ENCODE measurements at places on chromosomes 16 and 17.

DNA sequence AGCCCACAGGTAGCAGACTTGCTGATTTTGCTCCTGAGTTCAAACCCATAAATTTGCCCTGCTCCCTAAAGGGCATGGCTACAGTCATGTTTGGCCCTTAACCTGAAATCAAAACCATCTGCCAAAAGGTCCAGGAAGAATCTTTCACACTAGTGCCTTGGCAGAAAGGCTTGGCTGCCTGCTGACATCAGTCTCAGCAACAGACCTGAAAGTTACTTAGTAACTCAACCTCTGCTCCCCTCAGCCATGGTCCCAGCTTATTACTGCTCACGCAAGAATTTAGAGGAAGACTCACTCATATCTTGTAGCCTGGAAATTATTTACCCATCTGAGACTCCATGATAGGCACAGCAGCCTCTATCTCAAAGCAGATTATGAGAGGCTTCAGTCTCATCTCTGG is 98.0 kb upstream of the KIF2B start:
- DNase-seq: no peak

- DNase-seq: no peak
These were observed 114.3 kb upstream of the CACNG5 start for GRCh38 chr17:66720567-66720966.

DNA sequence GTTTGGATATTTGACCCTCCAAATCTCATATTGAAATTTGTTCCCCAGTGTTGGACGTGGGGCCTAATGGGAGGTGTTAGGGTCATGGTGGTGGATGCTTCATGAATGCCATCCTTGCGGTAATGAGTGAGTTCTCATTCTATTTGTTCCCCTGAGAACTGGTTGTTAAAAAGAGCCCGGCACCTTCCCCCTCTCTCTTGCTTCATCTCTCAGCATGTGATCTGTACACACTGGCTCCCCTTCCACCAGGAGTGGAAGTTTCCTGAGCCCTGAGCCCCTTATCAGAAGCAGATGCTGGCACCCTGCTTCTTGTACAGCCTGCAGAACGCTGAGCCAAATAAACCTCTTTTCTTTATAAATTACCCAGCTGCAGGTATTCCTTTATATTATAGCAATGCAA is 25.6 kb downstream of the PIK3R6 start:
- no peak for DNase-seq

GRCh38 chr16:89505204-89506112 is 2.7 kb upstream of the SPG7 start:
- peak; percentile 92 for DNase-seq

GRCh38 chr17:43020030-43020621 is 2.1 kb downstream of the VAT1 start:
- DNase-seq: no peak

DNA sequence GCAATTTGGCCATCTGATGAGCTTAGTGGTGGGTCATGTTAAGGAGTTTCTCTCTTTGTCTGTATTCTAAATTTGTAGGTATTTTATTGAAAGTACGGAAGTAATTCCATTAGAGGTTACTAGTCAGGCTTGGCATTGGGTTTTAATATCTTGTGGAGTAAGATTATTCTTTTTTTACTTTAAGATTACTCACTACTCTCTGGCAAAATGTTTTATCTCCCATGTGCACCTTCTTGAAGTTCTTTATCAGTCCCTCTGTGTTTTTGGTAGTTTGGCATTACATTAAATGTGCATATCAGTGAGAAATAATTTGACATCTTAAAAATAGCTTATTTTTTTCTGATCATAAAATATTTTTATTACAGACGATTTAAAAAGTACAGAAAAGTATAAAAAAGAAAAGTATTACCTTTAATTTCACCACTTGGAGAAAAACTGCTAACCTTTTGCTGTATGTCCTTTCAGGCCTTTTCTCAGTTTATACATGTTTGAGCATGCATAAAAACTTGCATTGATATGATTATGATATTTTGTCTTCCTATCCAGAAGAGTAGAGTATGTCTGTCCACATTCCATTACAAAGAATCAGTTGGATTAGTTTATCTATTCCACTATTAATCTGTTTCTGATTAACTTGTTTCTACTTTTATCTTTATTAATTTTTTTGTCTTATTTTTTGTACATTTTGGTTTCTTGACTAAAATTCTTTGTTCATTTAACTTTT is 198.3 kb downstream of the SPECC1 start:
- DNase-seq: no peak

GRCh38 chr17:47850692-47851573 is at the start of gene SP6:
TSS of gene SP6 (minus strand) at chr17:47851163. CDS start at chr17:47848429, 2,734 bp downstream.
- peak; percentile 59 for DNase-seq

- DNase-seq: no peak
These were observed 320.8 kb upstream of the ZFHX3 start for GRCh38 chr16:73368715-73369114.

- no peak for DNase-seq
These were observed 30.7 kb upstream of the CDH5 start for GRCh38 chr16:66335704-66336329.

DNA sequence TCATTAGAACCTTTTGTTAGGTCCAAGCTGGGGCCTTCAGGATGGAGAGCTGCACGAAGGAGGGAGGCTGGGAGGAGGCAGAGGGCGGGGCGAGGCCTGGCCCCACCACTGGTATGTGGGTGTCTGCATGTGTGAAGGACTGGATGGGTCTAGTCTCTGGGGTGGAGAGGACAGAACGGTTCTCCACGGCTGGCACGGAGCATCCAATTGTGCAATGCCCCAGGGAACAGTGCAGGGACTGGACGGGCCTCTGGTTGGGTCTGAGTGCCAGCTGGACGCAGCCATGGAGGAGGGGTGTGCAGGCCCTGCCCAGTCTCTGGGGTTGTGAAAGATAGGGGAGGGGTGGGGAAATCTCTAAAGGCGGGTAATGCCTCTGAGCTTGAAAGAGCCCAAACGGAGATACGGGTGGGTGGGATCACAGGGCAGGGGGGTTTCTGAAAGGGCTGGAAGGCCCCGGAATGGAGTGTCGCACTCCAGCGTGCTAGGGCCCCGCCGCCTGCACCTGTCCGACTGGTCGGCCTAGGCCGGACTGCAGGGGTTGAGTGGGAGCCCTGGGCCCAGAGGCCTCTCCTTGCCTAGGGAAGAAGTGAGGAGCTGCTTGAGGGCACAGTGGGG is 1.6 kb downstream of the PPL start:
- DNase-seq: no peak

- no peak for DNase-seq
These were observed 4.4 kb downstream of the SMARCD2 start for GRCh38 chr17:63837962-63838600.

DNA sequence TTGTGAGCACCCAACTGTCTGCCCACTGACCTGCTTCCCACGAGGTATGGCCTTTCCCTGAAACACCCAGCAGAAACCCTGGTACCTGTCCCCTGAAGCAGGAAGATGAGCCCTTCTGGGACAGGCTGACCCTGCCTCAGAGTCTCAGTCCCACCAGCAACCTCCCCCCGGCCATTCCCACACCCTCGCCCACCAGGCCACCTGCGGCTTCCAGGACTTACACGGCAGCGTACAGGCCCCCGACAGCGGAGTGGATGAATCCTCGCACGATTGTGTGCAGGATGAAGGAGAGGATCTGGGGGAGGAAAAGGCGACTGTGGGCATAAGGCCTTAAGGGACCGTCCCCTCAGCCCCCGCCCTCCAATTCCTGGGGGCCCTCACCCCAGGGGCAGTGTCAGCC is 15.4 kb upstream of the PITPNA start:
- no peak for DNase-seq

DNA sequence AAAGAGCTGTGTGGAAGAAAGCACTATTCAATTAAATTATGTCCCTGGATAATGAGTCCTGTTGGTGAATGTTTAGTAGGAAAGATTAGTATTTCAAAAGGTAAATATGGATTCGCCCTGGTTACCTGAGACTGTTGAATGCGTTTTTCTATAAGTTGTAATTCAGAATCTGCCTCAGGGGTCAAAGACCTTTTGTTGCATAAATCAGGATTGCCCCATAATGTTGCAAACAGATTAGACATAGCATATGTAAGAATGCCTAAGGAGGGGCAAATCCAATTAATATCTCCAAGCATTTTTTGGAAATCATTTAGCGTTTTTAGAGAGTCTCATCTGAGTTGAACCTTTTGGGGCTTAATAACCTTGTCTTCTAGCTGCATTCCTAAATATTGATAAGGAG is 70.1 kb upstream of the ARL4D start:
- no peak for DNase-seq

GRCh38 chr16:31508706-31509195 is 560 bp upstream of the RUSF1 start:
- DNase-seq: no peak

GRCh38 chr17:41267711-41268110 is 2.5 kb downstream of the KRTAP9-6 start:
- no peak for DNase-seq

- no peak for DNase-seq
These were observed 7.4 kb downstream of the CNP start for GRCh38 chr17:41974031-41974430.

GRCh38 chr16:19974607-19975006 is 90.0 kb upstream of the GPRC5B start:
- DNase-seq: no peak

GRCh38 chr17:82898976-82899514 is 59.2 kb upstream of the ZNF750 start:
- DNase-seq: no peak

GRCh38 chr17:61335845-61336655 is 63.6 kb upstream of the TBX2 start:
- no peak for DNase-seq

- DNase-seq: no peak
These were observed 197.2 kb downstream of the RBFOX3 start for GRCh38 chr17:79413611-79414010.

DNA sequence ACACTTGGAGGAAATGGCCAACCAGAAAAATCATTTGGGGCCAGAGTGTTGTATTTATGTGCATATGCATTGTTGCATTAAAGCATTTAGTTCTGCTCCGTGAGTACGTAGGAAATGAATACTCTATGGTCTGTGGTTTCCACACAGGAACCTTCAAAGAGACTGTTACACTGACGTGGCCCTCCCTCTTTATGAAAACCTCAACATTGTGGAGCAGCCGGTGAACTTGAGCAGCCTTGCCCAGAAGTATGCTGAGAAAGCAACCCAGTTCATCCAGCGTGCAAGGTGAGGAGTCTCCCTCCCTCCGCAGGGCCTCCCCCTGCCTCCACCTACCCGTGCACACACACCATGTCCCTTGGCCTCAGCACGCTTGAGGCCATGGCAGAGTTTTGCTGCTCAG is 65.2 kb downstream of the ARSG start:
- DNase-seq: peak; percentile 80

- DNase-seq: no peak
These were observed 4.9 kb downstream of the FA2H start for GRCh38 chr16:74769586-74770190.

DNA sequence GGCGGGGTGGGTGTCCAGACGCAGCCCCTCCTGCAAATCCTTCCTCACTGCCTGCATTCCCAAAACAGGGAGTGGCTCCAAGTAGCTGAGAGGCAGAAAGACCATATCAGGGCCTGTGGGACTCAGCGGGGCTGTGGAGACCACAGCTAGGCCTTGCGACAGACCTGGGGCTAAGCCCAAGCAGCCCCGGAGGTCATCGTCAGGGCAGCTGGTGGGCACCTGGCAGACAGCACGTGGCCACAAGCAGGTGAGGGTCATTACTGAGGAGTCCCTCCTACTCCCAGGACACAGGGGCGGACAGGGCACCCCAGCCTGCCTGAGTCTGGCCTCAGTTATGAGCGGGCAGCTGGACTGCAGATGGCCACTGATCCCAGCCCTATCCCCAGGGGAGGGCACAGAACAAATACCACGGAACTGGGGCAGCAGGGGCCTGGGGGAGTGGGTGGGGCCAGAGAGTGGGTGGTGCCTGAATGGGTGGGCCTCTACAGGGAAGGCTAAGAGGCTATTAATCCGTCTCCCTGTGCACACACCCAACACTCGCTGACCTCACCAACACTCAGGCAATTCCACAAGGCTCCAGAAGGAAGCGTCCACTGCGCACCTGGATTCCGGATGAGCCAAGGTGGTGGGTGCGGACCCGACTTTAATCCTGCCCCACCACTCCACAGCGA is 8.5 kb downstream of the HS3ST6 start:
- no peak for DNase-seq

DNA sequence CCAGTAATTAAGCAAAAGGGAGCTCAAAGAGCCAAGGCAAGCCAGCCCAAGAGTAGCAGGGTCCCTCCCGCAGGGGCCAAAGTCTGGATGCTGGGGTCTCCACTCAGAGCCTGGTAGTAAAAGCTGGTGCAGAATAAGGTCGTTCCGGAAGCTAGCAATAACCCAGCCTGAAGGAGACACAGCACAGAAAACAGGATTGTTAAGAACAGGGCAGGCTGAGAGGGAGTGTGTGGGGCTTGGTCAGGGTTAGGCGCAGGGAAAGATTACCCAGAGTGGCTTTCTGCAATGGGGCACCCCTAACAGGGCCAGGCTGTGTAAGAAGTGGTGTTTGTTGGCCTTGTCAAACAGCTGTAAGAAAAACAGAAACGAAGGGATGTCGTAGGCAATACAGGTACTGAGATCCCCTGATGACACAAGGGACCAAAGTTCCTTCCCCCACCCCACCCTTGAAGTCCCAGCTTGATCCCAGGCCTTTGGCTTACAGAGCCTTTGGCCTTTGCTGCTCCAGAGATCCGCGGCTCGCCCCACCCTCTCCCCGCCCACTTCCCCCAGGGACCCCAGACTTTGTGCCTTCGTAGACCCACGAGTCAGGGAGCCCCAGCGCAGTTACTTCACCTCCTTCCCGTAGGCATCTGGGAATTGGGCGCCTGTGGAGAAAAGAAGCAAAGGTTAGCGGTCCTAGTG is 712 bp downstream of the TMEM256 start:
- DNase-seq: peak; percentile 21

GRCh38 chr16:21646721-21647561 is 5.5 kb downstream of the IGSF6 start:
- peak; percentile 80 for DNase-seq

- no peak for DNase-seq
These were observed 2.5 kb downstream of the CARHSP1 start for GRCh38 chr16:8866118-8866883.

- DNase-seq: no peak
These were observed 3.8 kb downstream of the CRYM start for GRCh38 chr16:21274172-21274726.

DNA sequence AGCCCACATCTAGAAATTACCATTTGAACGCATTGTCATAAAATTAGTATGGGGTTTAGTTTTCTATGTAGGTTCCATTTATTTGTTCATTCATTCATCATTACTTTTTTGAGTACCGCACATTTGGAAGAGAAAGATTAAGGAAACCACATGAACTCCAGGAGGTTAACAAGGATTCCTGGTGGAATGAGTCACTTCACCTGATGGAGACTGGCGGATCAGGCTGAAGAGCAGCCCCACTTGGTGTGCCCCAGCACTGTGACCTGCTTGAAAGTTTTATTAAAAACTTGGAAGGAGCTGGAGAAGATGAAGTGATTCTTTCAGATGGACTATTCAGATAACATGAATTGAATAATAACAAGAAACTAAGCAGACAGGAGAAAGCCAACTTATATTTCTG is 293.6 kb upstream of the CDH11 start:
- DNase-seq: no peak

GRCh38 chr17:19237389-19238166 is 412 bp downstream of the EPN2 start:
- no peak for DNase-seq
